ENCODE measurements at places on chromosomes 5 and 9.

- no peak for DNase-seq
These were observed 132.1 kb downstream of the CDH18 start for GRCh38 chr5:19855931-19856330.

DNA sequence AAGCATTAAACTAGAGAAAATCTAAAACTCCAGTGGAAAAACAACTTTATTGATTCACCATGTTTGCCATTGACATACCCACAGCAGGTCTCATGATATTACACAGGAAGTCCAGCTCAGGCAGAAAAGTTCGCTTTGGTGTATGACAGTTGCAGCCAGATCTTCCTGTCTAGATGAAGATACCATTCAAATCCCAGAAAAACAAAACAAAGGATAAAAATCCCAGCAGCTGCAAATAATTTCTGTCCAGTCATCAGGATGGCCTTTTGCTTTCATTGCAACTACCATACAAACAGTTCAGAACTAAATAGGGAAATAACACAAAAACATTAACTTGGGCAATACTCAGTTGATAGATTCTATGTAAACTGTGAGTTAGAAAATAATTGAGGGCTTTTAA is 136.0 kb upstream of the NREP start:
- DNase-seq, result no peak

GRCh38 chr5:179185941-179186411 is 125.8 kb downstream of the ZNF354C start:
- DNase-seq, result no peak

- DNase-seq, result no peak
These were observed 127.7 kb upstream of the PPP1R2B start for GRCh38 chr5:156722358-156722757.

DNA sequence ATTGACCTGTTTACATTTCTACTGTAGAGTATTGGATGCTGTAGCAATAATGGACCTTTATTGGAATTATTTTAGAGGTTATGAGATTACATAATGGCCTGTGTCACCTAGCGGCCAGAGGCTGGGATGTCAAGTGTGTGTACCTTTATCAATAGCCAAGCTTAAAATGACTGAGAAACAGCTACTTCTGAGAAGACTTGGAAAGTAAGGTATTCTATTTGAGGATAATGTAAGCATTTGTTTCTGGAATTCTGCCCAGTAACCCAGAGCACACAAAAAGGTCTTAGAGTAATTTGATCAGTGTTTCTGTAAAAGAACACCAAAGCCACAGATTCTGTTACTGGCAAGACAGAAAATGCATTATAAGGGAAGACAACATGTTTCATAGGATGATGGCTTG is 116.8 kb downstream of the MACIR start:
- no peak for DNase-seq

- DNase-seq, result no peak
These were observed 274.2 kb downstream of the BRINP1 start for GRCh38 chr9:119095072-119095471.

DNA sequence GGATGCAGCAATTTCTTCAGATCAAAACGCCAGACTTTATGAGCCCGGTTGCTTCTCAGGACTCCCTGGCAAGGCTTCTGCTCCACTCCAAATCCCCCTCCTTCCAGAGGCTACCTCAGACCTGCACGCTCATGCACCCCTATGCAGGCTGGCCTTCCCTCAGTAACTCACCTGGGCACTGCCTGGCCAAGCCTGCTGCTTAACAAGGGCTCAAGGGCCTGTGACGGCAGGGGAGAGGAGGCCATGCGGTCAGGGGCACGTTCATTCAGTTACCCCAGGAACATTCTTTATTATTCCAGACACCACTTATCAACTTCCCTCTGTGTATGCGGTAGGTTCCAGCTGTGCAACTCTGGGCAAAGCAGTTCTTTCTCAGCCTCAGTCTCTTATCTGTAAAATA is 79.6 kb downstream of the HRH2 start:
- no peak for DNase-seq

- no peak for DNase-seq
These were observed 2.6 kb upstream of the CD14 start for GRCh38 chr5:140635291-140636257.

DNA sequence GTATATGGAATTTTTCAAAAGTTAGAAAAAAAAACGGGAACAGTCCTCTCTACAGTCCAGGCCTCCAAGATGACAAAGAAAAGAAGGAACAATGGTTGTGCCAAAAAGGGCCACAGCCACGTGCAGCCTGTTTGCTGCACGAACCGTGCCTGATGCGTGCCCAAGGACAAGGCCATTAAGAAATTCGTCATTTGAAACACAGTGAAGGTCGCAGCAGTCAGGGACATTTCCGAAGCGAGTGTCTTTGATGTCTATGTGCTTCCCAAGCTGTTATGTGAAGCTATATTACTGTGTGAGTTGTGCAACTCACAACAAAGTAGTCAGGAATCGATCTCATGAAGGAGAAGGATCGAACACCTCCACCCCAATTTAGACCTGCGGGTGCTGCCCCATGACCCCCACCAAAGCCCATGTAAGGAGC is 37.4 kb downstream of the HMGCR start:
- DNase-seq, result no peak

DNA sequence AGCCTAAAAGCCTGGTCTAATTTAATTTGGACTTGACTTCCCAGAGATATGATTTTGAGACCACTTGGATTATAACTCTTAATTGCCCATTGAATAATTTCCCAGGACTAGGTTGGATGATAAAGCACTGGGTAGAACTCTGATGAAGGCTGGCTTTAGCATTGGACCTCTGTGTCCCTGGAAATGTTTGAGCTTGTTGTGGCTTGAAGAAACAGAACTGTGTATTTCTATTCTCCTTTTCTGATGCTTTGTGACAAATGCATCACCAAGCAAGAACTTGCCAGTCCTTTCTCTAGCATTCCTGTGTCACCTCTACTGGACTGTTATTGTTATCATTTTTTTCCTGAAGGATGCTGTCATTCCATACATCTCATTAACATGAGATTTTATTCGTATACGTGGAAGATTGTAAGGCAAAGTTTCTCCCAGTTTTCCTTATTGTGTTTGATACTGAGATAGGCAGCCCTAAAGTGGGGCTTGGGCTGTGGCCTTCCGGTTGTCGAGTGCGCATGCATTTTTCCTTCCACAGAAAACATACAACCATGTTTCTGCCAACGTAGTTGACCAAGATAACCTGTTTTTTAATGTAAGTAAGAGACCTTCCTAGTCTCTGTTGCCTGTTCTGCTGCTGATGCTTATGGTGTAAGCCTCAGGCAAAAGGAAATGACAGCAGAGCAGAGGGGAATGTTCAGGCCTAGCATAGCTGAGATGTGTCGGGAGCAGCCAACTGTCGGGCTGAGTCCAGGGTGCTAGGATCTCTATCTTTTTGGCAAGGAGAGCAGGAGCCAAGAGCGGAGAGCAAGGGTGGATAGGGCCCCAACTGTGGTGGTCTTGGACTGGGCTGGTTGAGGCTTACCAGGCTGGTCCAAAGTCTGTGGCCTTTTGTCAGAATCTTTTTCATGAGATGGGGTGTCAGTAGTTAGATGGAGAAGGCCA is 2.3 kb downstream of the NTRK2 start:
- DNase-seq, result no peak

DNA sequence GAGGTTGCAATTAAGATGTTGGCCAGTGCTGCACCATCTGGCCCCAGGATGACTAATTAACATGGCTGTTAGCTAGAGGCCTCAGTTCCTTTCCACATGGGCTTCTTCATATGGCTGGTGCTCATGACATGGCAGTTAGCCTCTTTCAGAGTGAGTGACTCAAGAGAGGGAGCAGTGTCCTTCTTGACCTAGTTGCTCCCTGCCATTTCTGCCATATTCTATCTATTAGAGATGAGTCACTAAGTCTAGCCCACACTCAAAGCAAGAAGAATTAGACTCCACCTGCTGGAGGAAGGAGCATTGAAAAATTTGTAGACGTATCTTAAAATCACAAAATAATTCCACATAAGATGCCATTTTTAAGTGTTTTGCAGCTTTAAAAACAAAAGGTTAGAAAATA is 651.2 kb upstream of the CCNG1 start:
- DNase-seq, result no peak

DNA sequence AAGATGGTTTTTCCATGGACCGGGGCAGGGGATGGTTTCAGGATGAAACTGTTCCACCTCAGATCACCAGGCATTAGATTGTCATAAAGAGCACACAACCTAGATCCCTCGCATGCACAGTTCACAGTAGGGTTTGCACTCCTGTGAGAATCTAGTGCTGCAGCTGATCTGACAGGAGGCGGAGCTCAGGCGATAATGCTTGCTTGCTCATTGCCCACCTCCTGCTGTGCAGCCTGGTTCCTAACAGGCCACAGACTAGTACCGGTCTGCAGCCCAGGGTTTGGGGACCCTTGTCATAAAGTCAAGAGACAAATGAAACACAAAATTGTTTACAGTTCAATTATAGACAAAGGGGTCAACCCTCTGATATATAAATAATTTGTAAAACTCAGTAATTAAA is 101.7 kb downstream of the RANBP17 start:
- DNase-seq, result peak; percentile 35

DNA sequence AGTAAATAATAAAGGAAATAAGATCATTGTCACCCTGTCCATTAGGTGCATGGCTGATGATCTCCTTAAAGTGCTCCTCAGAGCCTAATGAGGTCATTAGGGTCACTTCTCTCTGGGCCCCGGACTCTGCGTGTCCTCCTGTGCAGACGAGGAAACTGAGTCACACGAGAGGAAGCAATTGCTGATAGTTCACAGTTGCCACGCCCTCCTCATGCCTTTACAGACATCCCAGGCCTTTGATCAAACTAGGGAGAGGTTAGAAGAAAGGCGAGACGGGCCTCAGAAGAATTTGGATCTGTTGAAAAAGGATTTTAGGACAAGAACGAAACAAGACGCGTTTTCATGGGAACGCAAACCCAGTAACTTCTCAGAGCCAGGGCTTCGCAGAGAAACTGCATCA is 32.0 kb upstream of the MSX2 start:
- DNase-seq, result no peak

GRCh38 chr5:134083517-134083916 is 31.0 kb upstream of the TCF7 start:
- no peak for DNase-seq

DNA sequence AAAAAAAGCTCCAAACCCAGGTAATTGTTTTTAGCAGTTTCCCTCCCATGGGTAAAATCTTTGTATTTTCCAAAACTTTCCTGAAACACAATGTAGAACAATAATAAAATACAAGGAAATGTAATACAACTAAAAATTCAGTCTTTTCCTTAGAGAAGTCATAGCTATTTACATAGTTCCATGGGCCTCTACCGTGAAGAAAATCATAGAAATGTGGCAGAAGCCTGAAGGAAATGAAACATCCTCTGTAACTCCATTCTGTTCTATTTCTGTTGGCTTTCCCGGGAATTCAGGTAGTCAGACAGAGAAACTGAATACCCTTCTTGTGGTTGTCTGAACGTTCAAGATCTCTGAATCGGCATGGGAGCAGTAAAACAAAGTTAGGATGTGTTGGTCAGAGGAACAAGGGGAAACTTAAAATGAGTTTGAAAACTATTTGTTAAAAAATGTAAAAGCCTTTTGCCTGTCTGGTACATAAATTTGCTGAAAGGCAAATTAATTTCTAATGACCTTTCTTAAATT is 202.4 kb upstream of the ZNF608 start:
- peak; percentile 53 for DNase-seq

DNA sequence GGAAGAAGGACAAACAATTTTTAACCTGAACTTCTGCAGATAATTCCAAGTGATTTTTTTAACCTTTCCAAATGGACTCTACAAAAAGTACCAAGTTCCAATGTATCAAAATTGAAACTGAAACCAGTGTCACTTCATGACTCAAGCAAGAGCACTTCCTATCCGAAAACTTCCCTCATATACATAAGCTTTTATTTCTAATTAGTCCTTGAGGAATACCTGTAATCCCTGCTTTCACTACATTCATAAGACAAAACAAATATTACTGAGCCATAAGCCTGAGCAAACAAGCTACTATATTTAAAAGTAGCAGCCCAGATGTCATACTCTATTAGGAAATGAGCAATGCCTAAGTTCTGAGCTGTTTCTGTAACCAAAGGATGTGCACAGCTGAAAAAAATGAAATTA is 224.4 kb downstream of the EBF1 start:
- peak; percentile 44 for DNase-seq

GRCh38 chr5:33726422-33727165 is 165.2 kb downstream of the ADAMTS12 start:
- DNase-seq, result peak; percentile 63

DNA sequence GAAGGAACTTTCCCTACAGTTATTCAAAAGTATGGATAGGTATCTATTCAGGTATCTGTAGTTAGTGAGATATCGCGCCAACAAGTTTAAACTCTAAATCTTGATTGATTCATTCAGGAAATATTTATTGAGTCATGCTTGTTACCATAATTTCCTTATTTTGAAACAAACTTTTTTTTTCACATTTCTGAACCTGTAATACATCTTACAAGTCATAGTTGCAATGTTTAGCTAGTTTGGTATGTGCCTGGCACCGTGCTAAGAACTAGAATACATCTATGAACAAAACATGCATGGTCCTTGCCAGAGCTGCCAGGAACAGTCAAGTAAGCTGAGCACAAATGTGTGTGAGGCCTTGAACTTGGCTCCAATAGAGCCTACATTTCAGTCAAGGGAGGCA is 226.4 kb downstream of the PCSK5 start:
- no peak for DNase-seq

DNA sequence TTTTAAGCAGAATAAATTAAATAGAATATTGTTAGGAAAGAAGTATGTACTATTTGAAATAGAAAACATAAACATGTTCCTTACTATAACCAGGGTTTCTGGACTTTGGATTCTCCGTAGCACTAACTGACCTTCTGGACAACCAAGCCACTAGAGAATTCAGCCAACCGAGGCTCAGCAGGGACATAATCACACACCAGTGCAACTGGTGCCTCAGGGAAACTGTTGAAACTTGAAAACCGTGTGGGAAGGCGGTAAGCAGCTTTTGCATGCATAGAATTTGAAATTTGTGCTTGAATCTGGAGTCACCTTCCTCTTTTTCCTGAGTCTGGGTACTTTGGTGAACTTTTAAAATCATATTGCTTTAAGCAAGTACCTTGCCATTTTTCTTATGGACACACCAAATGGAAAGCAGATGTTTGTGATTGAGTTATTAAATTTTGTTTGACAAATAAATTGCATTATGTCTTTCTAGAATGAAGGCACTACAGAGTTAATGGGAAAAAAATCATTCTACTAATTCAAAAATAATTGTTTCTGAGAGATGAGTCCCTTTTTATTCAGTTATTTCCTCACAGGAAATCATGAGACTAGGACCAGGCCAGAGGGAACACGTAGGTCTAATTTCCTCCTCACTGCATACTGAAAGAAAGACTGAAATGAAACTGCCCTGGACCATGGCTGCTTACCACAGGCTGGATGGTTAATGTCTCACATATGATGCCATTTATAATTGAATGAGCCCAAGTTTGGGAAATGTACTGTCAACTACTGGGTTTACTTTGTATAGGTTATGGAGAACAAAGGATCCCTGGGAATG is 20.6 kb upstream of the SCAMP1 start:
- DNase-seq, result no peak

DNA sequence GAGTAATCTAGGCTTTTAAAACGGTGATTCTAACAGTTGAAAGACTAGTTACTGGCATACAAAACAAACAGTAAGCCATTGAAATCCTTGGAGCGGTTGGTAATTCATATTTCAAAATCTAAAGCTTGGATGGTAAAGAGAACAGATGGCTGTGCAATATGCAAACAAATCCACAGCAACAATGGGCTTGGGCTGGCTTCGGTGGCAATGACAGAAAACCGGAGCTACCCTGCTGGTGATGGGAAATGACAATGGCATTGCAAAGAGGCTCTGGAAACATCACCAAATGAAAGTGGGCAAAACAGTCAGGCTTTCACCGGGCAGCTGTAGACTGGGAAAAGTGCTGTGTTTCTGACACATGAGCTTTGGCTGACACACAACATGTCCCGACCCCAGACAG is 42.2 kb downstream of the MED27 start:
- DNase-seq, result no peak

GRCh38 chr5:75366787-75367186 is 29.8 kb downstream of the HMGCR start:
- no peak for DNase-seq

Data from Daoy (cell line).